ENCODE measurements at places on chromosomes 16 and 17.
A peak's percentile ranks its signal among the peaks of the same experiment; 100 is the strongest.

DNA sequence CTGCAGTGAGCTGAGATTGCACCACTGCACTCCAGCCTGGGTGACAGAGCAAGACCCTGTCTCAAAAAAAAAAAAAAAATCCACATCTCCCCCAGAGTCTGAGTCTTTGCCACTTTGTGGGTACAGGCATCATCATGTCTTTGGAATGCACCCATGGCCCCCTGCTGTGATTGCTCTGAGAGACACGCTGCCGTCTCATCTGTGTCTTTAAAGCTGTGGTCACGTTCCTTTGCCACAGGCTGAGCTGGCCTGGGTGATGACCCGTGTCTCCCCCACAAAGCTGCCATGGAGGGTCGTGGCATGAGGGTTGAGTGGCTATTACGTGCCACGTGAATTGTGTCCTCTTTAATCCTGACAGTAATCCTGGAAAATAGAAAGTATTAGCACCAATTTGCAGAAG is 20.2 kb downstream of the CRISPLD2 start:
- DNase-seq = no peak

DNA sequence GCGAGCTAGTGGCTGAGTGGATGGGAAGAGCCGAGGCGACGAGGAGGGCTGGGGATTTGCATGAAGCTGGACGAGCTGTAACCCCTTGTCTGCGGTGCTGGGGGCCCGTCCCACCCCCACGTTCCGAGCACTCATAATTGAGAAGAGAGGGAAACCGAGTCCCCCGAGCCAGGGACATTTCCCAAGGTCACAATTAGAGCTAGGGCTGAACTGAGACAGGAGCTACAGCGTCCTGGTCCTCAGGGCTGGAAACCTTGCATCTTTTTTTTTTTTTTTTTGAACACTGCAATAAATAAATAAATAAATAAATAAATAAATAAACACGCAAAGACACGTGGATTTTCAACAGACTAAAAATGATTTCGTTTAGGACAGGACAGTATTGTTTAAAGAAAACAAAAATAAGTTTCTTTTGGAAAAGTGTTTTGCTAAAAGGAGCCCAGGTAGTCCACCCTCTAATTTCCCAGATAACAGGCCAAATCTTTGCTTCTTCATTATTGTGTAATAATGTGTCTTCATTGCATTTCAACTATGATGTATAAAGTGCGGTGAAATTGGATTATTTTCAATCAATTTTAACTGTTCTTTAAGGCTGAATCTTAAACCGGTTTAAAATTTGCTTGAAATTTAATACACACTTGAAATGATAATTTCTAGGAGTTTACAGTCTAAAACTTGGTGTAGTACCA is 992 bp downstream of the GDPD1 start:
- DNase-seq = no peak

DNA sequence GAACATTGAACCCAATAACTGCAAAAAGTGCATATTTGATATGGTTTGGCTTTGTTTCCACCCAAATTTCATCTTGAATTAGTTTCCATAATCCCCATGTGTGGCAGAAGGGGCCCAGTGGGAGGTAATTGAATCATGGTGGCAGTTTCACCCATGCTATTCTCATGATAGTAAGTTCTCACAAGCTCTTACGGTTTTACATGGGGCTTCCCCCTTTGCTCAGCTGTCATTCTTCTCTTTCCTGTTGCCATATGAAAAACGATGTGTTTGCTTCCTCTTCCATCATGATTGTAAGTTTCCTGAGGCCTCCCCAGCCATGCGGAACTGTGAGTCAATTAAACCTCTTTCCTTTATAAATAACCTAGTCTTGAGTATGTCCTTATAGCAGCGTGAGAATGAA is 127.6 kb downstream of the CHD9NB start:
- DNase-seq = no peak

GRCh38 chr16:68367030-68367429 is 56.2 kb downstream of the PRMT7 start:
- peak; percentile 59 for DNase-seq

GRCh38 chr17:3826191-3826590 is 19.9 kb downstream of the NCBP3 start:
- no peak for DNase-seq
